Renal pelvis (tissue), 12 donors: ENCODE measurements at places on chromosomes 11 and 22. TPM values are rescaled to one million over a fixed set of nuclear protein-coding genes. Genes with fewer than 3 reads are reported as not detected.
A peak's percentile ranks its signal among the peaks of the same experiment; 100 is the strongest.

- DNase-seq = no peak
Observed at GRCh38 chr11:117941163-117941707, 12.0 kb upstream of the TMPRSS13 start.

DNA sequence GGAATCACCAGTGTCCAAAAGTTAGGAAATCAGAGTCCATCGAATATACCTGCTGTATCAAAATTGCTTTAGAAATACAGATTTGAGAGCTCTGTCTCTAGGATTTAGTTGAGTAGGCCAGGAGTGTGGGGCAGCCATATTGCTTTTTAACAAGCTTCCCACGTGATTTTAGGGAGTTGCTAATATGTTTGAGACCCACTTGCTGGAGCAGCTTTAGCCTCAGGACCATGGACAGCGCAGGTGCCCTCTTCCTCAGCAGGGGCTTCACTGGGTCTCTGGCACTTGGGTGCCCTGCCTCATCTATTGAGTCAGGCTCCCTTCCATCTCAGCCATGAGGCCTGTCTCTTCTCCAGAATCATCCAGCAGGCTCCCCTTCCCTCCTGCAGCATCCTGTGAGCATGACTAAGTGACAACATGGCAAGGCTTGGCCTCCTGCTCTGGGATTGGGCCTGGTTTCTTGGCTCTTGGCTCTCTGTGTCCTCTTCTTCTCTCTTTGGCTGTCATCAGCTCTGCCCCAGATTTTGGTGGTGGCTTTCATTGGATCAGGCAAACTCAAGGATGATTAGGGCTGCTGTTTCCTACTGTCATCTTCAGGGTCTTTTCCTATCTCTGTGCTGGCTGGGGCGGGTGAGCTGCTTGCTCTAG lies 70.0 kb downstream of the SGSM1 start:
- peak; percentile 66 for DNase-seq

DNA sequence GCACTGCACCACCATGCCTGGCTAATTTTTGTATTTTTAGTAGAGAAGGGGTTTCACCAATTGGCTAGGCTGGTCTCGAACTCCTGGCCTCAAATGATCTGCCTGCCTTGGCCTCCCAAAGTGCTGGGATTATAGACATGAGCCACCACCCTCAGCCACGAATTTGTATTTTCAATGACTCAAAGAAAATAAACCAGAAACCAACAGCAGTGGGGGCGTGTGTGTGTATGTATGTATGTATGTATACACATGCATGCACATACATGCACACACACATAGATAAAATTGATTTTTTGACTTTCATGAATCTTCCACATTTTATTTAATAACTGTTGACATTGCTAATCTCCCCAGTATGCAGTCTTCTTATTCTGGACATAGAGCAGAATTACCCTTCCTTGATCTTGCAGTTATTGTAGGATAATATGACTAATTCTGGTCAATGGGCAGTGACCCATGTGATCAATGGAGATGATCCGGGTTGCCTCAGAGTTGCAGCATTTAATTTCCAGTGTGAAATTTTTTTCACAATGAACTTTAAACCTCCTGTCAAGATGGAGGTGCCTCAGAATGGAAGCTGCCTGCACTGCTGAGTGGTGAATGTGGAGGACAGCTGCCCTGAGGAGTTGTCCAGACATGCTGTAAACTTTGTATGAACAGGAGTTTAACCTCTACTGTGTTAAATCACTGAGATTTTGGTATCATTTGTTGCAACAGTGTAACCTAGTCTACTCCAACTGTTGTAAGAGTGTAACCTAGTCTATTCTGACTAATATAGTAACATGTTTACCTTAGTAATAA lies 12.8 kb upstream of the PTPN5 start:
- DNase-seq = no peak

DNA sequence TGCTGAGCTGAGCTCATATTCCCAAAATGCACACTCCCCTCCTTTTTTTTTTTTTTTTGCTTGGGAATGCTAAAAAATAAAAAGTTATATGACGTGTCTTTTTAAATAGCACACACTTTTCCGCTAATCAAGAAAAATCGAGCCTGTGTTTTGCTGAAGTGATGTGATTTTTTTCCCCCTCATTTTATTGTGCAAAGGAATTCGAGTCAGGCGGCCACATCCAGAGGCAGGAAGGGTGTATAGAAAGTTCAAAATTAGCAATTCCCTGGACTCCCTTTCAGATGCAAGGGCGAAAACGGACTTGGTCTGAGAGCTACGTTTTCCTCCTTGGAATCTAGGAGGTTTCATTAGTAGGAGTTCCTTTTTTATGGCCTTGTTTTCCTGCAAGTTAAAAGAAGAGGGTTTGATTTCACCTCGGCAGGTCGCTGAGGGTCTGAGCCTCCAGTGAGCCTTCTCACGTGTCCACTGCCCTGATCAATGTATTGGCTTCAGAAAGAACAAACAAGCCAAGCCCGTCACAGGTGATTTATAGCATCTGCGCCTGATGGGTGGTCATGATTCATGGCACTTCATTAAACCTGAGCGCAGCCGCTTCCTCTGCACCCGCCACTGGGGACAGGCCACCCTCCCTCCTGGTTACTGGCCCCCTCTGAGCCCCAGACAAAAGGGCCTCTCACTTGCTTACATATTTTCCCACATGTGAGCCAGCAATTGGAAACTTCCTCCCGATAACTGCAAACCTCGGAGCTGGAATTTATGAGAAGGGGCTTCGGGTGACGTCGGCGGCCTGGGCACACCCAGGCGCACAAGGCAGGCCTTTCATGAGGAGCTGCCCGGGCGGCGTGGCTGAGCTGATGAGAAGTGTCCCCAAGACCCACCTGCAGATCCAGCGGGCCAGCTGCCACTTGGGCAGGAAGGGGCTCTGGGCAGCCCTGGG lies 64.4 kb upstream of the LINC01488 start:
- peak; percentile 57 for DNase-seq

GRCh38 chr11:79122759-79123158 lies 318.1 kb downstream of the TENM4 start:
- DNase-seq = no peak

GRCh38 chr22:27032091-27032761 lies 374.8 kb downstream of the MIAT start:
- DNase-seq = peak; percentile 8

HTR3A gene
- polyA plus RNA-seq = not detected

SLC22A9 gene
- not detected for polyA plus RNA-seq

ASCL2 gene
- polyA plus RNA-seq = 4.7 TPM

DNA sequence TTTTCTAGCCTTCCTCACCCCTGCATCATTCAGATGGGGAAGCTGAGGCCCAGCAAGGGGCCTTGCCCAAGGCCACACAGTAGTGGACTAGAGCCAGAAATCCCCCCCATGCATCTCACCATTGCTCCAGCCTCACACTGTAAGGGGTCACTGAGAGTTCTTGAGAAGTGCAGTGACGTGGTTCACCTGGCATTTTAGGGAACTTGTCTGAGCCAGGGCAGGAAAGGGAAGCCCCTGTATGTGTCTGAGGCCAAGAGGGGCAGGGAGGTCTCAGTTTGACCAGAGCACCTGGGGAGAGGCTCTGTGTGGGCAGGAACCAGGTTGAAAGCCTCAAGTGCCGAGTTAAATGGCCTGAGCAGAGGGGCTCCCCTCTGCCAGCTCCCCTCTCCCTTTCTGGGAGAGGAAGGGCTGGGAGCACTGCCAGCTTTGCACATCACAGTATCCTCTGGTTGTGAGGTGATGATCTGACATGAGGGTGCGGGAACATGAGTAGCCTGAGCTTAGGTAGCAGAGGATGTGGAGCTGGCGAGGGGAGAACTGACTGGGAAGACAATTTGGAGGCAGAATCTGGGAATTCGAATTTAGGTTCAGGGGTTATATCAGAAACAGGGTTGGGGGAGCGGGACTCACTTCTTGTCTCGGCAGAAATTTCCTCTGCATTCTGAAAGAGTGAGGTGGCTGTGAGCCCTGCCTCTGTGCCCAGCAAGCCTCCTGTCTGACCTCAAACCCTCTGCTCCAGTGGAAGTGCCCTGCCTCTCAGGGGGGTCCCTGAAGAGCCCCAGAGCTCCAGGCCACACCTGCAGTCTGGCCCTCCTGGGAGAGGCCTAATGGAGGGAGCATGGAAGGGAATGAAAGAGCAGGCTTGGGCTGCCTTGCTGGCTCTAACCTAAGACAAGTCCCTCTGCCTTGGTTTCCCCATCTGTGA lies 14.6 kb downstream of the ARHGEF17 start:
- DNase-seq = peak; percentile 52

CATSPER1 gene
- polyA plus RNA-seq = not detected

PDGFB gene
- polyA plus RNA-seq = 17.9 TPM

ARHGAP20 gene
- polyA plus RNA-seq = 4.9 TPM

DNA sequence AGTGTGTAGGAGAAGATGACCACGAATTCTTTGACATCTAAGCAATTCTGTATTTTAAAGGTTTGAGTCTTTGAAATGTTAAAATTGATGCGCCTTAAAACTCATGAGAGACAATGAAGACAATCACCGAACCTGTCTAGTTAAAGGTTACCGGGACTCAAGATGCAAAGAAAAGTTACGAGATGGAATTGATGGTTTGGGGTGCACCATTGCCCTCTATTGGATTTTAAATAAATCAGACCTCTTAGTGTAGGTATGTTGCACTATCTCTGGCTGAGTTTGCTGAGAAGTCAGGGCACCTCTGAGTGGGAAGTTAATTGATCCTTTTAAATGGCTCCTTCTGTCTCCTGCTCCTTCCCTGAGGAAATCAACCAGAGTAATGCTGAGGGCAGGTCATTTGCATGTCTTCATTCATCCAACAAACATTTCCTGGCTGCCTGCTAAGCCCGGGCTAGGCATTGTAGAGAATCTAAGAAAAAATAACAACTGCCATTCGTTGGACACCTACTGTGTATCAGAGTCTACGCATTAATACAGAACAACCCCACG lies 19.4 kb upstream of the TMA7B start:
- no peak for DNase-seq

MYO18B gene
- polyA plus RNA-seq = 0.20 TPM

- DNase-seq = no peak
Observed at GRCh38 chr11:59773083-59773440, 17.9 kb downstream of the STX3 start.

- no peak for DNase-seq
Observed at GRCh38 chr11:8532475-8532874, 61.6 kb downstream of the STK33 start.

TPBGL gene
- 0.09 TPM for polyA plus RNA-seq

- no peak for DNase-seq
Observed at GRCh38 chr11:87353771-87354345, 316.1 kb downstream of the TMEM135 start.

PATE4 gene
- not detected for polyA plus RNA-seq

MMP27 gene
- polyA plus RNA-seq = not detected

GRCh38 chr11:119205080-119205479 lies 1.1 kb upstream of the CBL start:
- no peak for DNase-seq

- no peak for DNase-seq
Observed at GRCh38 chr11:123454060-123454651, 24.1 kb downstream of the GRAMD1B start.

DEUP1 gene
- 0.73 TPM for polyA plus RNA-seq

DNA sequence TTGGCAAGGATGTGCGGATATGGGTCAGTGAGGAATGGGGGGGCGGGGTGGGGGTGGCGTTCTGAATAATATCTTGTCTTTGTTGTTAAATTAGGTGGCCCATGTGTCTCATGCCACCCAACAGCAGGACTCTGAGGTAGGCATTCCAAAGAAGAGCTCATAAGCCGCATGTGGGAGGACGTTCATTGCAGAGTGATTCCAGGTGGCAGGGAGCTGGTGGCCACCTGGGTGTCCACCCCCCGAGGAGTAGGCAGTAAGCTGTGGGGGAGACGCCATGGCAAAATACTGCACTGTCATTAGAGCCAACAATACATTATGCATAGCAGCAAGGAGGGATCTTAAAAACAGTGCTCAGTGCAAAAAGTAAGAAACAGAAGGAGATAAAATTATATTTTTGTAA lies 14.3 kb upstream of the CAPN5 start:
- peak; percentile 62 for DNase-seq

GRCh38 chr11:122336706-122337105 lies 220.7 kb upstream of the BLID start:
- DNase-seq = no peak

GCAT gene
- polyA plus RNA-seq = 17.0 TPM

GRCh38 chr11:133943950-133944698 lies 12.6 kb downstream of the IGSF9B start:
- no peak for DNase-seq

GRCh38 chr11:123796226-123796625 lies 9.9 kb downstream of the OR6M1 start:
- no peak for DNase-seq

DNA sequence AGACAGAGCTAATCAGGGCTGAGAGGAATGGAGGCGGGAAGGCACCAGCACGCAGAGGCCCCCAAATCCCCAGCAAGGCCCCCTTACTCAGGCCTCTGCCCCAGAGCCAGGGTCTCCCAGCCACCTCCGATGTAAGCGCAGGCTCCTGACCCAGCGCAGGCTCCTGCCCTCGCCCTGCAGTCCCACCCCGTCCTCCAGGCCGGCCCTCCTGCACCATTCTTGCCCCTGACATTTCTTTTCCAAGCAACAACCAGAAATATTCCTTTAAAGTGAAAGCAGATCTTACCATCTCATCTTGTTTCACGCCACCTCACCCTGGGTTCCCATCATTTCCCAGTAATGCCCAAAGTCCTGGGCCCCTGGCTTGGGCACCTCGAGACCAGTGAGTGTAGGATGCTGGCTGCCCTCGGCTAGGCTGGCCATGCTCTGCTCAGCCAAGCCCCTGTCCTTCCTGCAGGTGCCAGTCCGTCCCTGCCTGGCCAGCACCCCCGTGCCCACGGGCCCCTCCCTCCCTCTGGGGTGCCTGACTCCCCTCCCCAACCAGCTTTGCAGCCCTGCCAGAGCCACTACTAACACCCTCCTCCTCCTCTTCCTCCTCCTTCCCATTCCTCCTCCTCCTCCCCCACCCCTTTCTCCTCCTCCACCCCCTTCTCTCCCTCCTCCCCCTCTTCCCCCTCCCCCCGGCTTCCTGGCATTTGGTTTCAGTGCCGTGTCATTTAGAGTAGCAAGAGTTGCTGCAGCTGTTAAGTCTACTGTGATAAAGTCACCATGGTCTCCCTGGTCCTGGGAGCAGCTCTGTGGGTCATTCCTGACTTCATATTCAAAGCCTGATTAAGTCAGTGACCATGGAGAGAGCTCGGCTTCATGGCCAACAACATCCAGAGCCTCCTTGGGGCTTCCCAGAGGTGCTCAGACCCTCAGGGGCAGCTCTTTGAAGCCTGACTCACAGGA lies 78.7 kb downstream of the PIWIL3 start:
- DNase-seq = peak; percentile 89

LIN7C gene
- polyA plus RNA-seq = 28.7 TPM

GRCh38 chr11:68659158-68659921 lies 25.0 kb upstream of the GAL start:
- DNase-seq = peak; percentile 62

- no peak for DNase-seq
Observed at GRCh38 chr22:35868938-35869337, 151.3 kb downstream of the APOL5 start.

HEPHL1 gene
- polyA plus RNA-seq = not detected
